ENCODE measurements at places on chromosomes 3 and 15.

DNA sequence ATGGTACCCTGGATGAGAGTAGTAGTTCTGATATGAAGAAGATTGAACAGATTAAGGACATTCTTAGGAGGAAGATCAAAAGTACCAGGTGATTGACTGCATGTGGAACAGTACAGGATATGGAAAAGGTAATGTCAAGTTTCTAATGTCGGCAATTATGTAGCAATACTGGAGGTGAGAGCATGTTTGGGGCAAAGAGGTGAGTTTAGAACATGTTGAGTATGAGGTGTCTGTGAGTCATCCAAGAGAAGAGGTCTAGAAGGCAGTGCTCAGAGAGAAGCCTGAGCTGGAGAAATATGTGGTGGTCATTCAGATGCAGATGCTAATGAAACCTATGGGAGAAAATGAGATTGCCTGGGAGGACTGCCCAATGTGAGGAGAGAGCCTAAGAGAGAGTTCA lies 305.6 kb downstream of the ZBTB20 start:
- DNase-seq = no peak

- DNase-seq = no peak
Observed at GRCh38 chr15:25171856-25172687, 217.3 kb downstream of the SNRPN start.

DNA sequence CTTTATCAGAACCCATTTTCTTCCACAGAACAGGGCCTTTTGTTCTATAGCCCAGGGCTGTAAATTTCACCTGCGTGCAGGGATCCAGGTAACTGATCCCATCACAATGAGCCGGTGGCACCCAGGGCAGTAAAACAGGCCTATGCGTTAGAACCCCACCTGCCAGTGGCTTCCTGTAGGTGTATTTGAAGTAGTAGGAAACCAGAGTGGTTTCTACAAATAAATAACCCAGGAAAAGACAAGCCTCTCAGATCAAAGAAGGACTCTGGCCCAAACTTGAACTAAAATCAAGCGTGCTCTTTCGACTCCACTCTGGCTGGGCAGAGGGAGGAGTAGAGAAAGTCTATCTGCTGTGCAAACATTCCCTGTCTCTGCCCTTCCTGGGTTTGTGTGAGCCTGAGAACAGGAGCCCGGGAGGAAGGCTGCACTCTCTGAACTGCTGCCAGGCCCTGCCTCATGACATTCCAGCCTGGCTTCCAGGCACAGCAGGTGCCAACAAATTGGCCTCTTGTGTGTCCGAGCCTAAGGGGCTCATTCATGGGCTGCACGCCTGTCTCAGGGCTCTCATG lies 77.7 kb downstream of the CEMIP start:
- no peak for DNase-seq

- no peak for DNase-seq
Observed at GRCh38 chr15:41810651-41811431, 17.1 kb upstream of the JMJD7 start.

GRCh38 chr3:41163006-41163405 lies 36.3 kb upstream of the CTNNB1 start:
- no peak for DNase-seq

- DNase-seq = no peak
Observed at GRCh38 chr3:83235180-83235814, 1473.9 kb upstream of the GBE1 start.

GRCh38 chr3:10577486-10577885 lies 72.1 kb upstream of the ATP2B2 start:
- DNase-seq = no peak

- DNase-seq = no peak
Observed at GRCh38 chr3:93969997-93970396, 3.7 kb downstream of the PROS1 start.

Data from fibroblast of lung (primary cell).